Substantia nigra (tissue), 51 donors: ENCODE measurements at places on chromosomes 12 and 14.

- no peak for DNase-seq
Observed at GRCh38 chr14:86540636-86541247, 1010.8 kb downstream of the FLRT2 start.

- DNase-seq: no peak
Observed at GRCh38 chr14:73937012-73937411, 12.9 kb downstream of the FAM161B start.

- DNase-seq: no peak
Observed at GRCh38 chr14:81311141-81311540, 89.0 kb downstream of the STON2 start.

DNA sequence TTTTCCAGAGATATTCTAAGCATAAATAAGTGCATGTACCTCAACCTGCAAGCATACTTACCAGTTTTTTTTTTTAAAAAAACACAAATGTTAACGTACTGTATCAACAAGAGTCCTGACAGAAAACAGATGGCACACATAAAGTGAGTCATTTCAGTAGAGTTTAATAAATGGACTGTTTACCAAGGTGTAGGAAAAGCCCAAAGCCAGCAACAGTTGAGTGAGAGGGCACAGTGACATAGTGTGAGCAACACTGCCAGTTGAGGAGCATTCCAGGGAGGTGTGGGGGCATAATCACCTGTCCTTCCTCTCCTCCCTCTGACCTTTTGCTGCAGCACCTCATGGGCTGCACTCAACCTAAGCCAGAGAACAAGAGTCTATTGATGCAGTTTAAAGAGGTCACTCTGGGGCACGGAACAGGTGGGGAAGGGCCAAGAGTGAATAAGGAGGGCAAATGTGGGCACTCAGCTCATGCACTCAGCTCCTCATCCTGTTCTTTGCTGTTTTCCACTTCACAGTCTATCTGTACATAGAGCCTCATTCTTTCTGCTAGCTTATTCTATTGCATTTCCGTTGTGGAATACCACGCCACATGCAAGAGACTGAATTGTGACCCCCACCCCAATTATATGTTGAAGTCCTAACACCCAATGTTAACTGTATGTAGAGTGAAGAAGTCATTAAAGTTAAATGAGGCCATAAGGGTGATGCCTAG lies 29.3 kb downstream of the DHRS2 start:
- no peak for DNase-seq

DNA sequence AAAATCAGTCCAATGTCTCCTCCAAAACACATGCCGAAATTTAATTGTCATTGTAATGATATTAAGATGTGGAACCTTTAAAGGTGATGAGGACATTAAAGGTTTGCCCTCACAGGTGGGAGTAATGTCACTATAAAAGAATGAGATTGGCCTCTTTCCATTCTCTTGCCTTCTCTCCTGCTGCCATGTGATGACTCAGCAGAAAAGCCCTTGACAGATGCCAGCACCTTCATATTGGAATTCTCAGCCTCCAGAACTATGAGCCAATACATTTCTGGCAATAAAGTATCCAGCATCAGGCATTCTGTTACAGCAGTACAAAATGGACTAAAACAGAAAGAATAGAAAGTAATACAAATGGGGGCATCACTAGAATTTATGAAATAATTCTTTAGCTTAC lies 609.7 kb downstream of the SLC16A7 start:
- DNase-seq: no peak

GRCh38 chr14:91899213-91899612 lies 31.9 kb upstream of the TC2N start:
- no peak for DNase-seq

DNA sequence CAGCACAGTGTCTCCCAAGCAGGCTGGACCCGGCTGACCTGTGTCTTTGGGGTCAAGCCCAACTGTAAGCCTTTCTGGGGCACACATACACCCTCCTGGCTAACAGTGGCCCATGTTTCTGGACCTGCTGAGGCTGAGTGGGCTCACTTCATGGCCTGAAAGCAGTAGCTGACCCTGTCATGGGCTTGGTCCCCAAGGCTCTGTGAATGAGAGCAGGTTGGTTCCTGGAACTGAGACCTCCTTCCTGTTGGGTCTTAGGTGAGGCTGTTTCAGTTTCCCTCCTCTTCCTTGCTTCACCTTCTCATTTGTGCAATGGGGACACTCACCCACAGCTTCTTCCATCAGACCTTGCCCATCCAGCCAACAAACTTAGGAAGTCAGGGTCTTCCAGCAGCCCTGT lies 744 bp upstream of the IL25 start:
- DNase-seq: no peak

GRCh38 chr12:106023039-106023438 lies 115.7 kb downstream of the NUAK1 start:
- no peak for DNase-seq

- no peak for DNase-seq
Observed at GRCh38 chr12:25242981-25243679, 7.6 kb downstream of the KRAS start.

GRCh38 chr14:68687746-68688145 lies 105.1 kb downstream of the ZFP36L1 start:
- DNase-seq: no peak

DNA sequence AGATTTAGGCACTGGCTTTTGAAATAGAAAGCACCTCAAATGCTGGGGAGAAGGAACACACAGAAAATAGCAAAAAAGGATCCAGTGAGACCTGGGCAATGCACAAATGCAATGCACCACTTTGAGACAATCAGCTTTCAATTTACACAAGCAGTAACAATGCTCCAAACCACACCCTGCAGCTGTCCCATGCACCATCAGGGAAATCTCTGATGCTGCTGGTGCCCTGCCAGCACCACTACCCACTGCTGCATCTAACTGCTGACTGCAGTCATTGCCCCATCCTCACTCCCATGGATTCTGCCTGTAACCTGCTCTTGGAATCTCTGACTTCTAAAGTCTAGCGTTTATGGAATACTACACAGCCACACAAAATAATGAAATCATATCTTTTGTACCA lies 21.0 kb upstream of the HMGA2 start:
- DNase-seq: no peak
